ENCODE measurements at places on chromosomes 4 and X.

DNA sequence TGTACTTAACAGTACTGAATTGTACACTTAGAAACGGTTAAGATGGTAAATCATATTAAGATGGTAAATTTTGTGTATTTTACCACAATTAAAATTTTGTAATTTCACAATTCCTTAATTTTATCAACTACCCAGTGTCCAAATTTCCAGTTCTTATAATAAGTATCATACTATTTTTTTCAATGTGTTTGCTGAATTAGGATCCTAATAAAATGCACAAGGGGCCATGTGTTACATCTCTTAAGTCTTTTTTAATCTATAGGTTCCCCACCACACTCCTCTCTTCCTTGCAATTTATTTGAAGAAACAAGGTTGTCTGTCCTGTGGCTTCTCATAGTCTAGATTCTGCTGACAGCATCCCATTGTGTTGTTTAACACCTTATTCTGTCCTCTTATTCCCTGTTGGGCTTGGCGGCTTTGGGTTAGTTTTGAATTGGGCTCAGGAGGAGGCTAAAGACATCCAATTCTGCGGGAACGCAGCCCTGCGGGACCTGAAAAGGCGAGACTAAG is 533 bp upstream of the SYAP1 start:
- DNase-seq, result no peak

DNA sequence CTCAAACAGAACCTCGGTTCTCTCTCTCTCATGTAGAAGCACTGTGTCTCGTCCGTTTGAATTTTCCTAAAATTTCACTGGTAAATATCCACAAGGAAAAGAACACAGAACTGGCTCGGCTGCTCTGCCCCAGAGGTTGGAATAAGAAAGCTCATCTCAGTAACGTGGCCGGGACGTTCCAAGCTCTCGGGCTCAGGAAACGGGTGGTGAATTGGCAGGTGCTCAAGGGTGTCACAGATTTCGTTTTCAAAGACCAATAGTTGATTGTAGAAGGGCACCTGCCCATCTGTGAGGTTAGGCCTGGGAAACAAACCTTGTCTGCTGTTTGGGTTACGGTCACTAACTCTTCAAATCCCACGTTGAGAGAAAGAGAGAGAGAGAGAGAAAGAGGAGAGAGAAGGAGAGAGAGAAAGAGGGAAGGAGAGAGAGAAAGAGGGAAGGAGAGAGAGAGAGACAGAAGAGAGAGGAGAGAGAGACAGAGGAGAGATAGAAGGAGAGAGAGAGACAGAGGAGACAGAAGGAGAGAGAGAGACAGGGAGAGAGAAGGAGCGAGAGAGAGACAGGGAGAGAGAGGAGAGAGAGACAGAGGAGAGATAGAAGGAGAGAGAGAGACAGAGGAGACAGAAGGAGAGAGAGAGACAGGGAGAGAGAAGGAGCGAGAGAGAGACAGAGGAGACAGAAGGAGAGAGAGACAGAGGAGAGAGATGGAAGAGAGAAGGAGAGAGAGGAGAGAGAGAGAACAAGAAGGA is 106.6 kb downstream of the CRLF2 start:
- DNase-seq, result no peak

- DNase-seq, result no peak
Measured at GRCh38 chrX:12890467-12890866, 16.0 kb upstream of the TLR8 start.

DNA sequence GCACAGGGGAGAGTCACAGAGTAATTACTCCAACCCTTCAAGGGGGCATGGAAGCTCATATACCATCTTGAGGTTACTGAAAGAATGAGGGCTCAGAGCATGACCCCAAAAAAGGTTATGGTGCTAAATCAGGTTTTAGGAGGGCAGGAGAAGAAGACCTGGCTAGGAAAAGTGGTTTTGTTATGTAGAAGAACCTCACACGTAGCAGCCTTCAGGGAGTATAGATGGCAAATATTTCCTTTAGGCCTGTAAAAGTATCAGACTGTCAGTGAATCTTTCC is 102.0 kb upstream of the PDE5A start:
- DNase-seq, result no peak

DNA sequence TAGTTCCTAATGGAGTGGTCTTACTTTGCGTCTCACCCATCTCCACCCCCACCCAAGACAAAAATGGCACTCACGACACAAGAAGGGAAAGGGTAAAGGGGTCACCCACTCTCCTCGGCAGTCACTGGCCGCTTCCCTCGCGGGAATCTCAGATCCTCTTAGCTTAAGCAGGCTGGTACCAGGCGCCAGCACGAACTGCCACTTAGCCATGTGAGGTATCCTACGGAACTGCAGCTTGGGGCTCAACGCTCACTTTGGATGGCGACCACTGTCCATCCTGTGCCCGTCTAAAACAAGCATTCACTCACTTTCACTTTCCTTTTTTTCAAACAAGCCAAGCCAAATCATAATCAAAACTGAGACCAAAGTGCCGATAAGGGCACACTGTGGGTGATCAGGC is 14.6 kb upstream of the MAGIX start:
- no peak for DNase-seq

GRCh38 chrX:41512394-41512793 is 65.3 kb downstream of the NYX start:
- DNase-seq, result no peak

DNA sequence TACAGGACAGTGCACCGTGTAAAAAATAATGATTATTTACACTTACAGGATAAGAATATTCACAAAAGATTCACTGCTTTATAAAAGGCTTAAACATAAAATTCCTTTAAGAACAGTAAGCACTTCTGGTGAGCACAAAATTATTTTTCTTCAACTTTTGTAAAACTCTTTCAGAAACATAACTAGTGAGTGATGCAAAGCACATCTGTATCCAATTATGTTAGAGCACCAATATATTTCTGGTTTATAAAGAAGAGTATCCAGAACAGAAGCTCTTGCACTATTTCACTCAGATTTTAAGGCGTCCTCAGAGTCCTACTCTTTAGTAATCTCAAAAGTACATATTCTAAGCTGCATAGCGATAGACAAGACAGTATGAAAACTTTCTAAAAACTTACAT is 276.0 kb downstream of the C4orf33 start:
- no peak for DNase-seq

DNA sequence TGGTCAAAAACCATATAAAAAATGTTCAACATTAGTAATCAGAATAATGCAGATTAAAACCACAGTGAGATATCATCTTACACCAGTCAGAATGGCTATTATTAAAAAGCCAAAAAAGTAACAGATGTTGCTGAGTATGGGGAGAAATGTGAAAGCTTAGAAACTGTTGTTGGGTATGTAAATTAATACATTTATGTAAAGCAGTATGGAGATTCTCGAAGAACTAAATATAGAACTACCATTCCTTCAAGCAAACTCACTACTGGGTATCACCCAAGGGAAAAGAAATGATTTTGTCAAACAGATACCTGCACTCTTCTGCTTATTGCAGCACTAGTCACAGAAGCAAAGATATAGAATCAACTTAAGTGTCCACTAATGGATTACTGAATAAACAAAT is 576.4 kb upstream of the EPHA5 start:
- no peak for DNase-seq

DNA sequence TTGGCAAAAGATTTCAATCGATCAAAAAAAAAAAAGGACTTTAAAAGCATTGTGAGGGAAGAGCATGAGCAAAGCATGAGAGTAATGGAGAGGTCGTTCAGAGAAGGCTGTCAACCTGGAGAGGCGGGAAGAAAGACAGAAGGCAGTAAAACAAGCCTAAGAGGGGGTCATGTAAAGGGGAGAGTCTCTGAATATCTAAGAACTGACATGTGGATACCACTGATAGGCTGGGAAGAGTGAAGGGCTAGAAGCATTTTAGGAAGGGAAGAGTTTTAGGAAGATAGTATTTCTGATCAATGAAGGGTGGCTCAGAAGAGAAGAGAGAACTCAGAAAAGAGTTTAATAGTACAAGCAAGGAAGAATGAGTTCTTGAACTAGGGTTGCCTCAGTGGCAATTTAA is 7.5 kb downstream of the FAM9C start:
- DNase-seq, result no peak

GRCh38 chr4:8182858-8183725 is 16.0 kb upstream of the SH3TC1 start:
- DNase-seq, result peak; percentile 97

All from PC-3 (cell line).